Osteocyte (in vitro differentiated cells): ENCODE measurements at places on chromosomes 11 and 22. TPM values are rescaled to one million over a fixed set of nuclear protein-coding genes. Genes with fewer than 3 reads are reported as not detected.

Gene SCUBE2
- total RNA-seq: 1.9 and 3.3 TPM in 2 replicates

Gene NRXN2
- total RNA-seq: 2.6 and 2.7 TPM in 2 replicates

Gene SPI1
- not detected in 2 replicates for total RNA-seq

Gene CDPF1
- 8.1 and 11.1 TPM in 2 replicates for total RNA-seq

Gene OPCML
- 0.11 TPM in 1 of 2 replicates, not detected in the other for total RNA-seq

Gene FGF19
- 0.13 TPM in 1 of 2 replicates, not detected in the other for total RNA-seq

DNA sequence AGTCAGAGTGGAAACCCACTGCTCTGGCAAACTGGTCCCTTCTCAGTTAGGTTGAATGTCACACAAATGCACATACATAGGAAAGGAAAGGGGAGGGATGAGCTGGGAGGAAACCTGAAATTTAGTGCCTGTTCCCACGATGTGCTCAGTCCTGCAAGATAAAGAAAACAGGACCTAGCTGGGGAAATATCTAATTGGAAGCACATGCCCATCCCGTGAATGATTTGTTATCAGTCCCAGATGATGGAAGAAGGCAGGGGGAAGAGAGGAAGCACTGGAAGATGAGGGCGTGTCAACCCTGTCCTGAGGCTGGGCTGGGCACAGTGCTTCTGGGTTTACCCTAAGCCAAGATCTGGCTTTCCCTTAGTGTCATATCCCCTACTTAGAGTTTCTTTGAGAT lies 173.9 kb downstream of the NAV2 start:
- DNase-seq: no peak

- no peak for DNase-seq
Observed at GRCh38 chr11:35791088-35791958, 128.7 kb downstream of the TRIM44 start.

DNA sequence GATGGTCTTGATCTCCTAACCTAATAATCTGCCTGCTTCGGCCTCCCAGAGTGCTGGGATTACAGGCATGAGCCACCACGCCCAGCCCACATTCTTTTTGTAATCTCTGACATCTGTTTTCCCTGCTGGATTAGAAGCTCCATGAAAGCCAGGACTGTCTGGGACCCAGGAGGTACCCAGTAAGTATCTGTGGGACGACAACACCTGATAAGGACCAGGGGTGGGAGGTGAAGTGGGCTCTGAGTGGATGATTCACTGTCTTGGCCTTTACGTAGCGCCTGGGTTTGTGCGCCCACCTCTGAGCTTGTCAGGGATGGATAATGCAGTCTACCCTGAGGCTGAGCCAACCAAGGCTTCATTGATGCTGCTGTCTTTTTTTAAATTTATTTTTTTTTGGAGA lies 118.8 kb downstream of the ABTB2 start:
- DNase-seq: no peak

GRCh38 chr11:16604794-16605388 lies 133.6 kb upstream of the C11orf58 start:
- no peak for DNase-seq

DNA sequence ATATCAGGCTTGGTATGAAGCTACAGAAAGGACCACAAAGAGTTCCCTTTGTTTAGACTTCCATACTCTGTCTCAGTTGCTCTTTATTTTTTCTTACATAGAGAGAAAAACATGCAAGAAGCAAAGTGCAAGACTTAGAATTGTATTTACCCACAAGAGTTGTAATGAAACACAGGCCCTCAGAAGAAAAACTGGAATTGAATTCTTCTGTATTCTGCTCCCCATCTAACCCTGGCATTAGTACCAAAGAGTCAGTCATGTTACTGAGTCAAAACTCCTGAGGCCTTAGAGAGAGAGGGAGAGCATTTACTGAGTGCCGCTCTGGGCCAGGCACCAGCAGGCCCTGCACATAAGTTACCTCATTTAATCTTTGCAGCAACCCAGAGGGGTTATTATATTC lies 43.9 kb upstream of the DLAT start:
- no peak for DNase-seq

DNA sequence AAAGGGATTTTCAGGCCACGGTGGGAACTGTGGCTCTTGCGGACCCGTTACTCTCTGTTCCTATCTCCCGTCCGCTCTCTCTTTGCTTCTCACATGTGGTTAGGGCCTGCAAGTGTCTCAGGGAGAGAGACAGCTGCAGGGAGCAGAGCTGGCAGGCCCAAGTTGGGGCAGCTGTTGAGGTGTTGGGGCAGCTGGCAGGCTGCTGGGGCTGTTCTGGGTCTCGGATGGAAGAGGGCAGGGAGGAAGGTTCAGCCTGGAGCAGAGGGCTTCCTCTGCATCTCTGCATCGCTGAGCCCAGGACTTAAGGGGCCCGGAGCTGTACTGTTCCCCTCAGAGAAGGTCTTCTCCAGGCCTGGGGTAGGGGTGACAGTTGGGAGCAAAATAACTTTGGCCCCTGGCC lies 2.6 kb upstream of the CNIH2 start:
- no peak for DNase-seq

GRCh38 chr22:28951969-28952521 lies 68.7 kb downstream of the ZNRF3 start:
- no peak for DNase-seq

DNA sequence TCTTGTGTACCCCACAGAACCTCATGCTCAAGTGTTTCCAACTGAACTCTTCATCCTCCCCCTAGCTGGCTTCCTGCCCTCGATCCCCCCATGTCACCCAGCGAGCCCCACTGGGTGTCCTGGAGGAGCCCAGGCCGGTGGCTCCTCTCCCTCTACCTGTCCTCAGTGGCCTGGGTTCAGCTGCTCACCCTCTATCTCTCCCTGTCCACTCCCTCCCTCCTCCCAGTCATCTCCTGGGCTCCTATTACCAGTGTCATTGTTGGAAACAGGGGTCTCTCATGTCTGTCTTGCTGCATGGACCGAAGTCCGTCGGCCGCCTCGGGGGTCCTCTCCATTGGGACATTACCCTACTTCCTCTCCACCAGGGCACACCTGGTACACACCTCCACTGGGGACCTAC lies 12.9 kb upstream of the MPPED1 start:
- no peak for DNase-seq
